GM12891 (cell line): ENCODE measurements at places on chromosomes 6 and 20.

GRCh38 chr6:1620504-1621069 is 10.9 kb downstream of the FOXC1 start:
- no peak for DNase-seq

DNA sequence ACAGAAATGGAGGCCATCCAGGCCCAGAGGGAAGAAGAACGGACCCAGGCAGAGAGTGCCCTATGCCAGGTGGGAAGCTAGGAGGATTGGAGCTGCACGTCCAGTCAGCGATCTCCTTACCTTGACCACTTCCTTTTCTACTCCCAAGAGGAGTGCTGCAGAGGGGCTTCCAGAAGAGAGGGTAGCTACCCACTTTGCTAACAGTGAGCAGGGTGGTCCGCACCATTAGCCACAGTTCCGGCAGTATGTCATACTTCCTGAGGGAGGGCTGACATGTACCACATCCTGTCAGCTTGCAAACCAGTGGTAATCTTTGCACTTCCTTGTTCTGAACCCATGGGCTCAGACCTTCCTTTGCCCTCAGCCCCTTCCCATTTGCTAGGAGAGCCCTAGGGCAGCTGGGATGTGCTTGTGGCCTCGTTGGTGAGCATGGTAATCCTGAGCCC is 35.4 kb downstream of the CEP250 start:
- DNase-seq, result peak; percentile 62

- no peak for DNase-seq
These were observed 598.8 kb upstream of the CDH4 start for GRCh38 chr20:60653111-60653845.

- no peak for DNase-seq
These were observed 34.4 kb upstream of the MRPS10 start for GRCh38 chr6:42251911-42252637.

GRCh38 chr6:151494235-151494935 is 568 bp downstream of the CCDC170 start:
- no peak for DNase-seq

GRCh38 chr6:74717591-74717990 is 488.3 kb downstream of the COL12A1 start:
- no peak for DNase-seq

DNA sequence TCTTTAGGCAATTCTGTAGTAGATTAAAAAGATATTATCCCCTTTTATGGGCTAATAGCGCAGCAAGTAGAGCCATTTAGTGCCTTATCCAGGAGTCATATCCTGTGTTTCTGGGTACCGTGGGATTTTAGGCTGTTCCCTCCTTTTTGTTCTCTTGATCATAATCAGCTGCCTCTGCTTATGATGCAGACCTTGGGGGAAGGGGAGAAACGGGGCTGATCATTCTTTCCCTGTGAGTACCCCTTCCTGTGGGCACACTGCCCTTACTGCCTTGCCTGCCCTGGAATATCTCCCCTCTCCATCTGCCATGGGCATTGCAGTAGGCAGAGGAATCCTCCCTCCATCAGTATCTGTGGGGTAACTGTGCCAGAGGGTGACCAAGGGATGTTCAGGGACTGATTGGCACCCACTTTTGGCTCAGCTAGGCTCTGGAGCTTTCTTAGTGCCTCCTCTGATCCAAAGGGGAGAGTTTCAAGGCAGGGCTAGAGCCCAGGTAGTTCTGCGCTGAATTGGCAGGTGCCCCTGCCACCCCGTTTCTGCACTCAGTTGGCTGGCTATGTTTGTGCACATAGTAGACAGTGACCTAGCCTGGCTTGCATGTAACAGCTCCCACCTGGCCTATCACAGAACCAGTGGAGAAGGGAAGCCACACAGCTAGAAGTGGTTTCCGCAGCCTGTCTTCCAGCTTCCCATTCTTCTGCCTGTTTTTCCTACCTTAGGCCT is 103.3 kb downstream of the FIG4 start:
- DNase-seq, result no peak

GRCh38 chr6:71529769-71530168 is 241.2 kb downstream of the OGFRL1 start:
- DNase-seq, result no peak

GRCh38 chr6:125031385-125031784 is 69.1 kb downstream of the RNF217 start:
- no peak for DNase-seq

DNA sequence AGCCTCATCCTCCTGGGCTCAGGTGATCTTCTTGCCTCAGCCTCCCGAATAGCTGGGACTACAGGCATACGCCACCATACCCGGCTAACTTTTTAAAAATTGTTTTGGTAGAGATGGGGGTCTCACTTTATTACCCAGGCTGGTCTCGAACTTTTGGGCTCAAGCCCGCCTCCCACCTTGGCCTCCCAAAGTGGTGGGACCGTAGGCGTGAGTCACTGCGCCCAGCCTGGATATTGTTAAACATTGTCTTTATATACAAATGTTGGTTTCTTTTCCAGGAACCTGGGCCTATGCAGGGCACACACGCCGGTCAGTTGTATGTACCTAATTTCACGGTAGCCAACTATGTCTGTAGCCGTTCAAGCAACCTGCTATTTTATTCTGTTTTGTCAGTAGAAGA is 60.1 kb downstream of the SYNJ2 start:
- DNase-seq, result no peak

- no peak for DNase-seq
These were observed 387.1 kb upstream of the AGPAT4 start for GRCh38 chr6:161660666-161661571.

DNA sequence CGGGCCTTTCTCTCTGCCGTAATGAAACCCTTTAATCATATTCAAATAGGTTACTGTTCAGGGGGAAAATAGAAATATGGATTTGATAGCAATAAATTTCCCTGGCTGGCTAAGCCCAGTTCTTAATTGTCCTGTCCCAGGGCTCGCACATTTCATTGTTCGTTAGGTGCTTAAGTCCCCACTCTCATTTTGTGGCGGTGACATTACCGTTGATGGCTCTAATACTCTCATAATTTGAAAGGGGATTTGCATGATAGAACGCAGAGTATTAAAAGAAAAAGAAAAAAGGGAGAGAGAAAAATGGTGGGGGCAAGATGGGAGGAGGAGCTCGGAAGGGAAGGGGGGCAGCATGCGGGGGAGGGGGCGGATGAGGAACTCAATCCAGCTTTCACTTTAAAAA is 79.1 kb upstream of the FOXP4 start:
- no peak for DNase-seq
